ENCODE measurements at places on chromosomes 11 and 22. TPM values are rescaled to one million over a fixed set of nuclear protein-coding genes. Genes with fewer than 3 reads are reported as not detected.

- DNase-seq, result no peak
These were observed 30.5 kb downstream of the CHKA start for GRCh38 chr11:68090706-68091105.

- no peak for DNase-seq
These were observed 576.3 kb downstream of the BRD1 start for GRCh38 chr22:49251371-49251770.

DNA sequence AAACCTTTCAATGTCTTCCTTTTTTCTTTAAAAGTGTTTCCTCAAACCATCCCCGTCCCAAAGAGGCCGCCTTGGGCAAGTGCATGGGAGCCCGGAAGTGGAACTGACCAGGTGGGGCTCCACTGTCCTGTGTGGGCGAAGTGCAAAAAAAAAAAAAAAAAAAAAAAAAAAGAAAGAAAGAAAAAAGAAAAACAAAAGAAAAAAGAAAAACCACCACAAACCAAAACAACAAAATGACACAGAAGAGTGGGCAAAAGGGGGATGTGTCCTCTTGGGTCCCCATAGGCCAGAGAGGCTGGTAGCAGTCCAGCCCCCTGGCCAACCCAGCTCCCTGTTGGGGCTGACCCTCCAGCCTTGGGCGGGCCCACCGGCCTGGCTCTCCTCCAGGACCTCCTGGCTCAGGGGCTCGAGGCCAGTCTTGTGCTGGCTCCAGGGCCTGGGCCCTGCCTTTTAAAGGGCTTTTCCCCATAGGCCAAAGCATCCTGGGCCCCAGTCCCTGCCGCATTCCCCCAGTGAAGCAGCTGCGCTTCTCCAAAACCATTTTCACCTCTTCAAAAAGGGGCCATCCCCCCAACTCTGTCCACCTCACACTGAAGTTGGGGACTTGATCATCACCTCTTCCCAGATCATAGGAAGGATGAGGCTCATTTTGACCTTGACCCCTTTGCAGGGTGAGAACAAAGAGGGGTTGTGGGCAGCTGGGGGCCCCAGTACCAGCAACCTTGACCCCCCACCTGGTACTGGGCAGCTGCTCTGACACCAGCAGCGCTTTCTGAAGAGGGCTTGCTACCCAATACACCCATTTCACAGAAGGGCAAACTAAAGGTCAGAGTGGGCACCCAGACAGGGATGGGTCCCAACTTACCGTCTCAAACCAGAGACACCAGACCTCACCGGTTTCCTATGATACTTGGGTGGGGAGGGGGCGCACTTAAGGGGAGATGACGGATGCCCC, 9.4 kb downstream of the CBX6 start:
- DNase-seq, result no peak

- peak; percentile 70 for DNase-seq
These were observed 14.5 kb upstream of the BID start for GRCh38 chr22:17788528-17789378.

GRCh38 chr11:131977231-131977630, 606.8 kb downstream of the NTM start:
- peak; percentile 54 for DNase-seq

- no peak for DNase-seq
These were observed 5.7 kb downstream of the TMEM184B start for GRCh38 chr22:38267086-38267485.

DNA sequence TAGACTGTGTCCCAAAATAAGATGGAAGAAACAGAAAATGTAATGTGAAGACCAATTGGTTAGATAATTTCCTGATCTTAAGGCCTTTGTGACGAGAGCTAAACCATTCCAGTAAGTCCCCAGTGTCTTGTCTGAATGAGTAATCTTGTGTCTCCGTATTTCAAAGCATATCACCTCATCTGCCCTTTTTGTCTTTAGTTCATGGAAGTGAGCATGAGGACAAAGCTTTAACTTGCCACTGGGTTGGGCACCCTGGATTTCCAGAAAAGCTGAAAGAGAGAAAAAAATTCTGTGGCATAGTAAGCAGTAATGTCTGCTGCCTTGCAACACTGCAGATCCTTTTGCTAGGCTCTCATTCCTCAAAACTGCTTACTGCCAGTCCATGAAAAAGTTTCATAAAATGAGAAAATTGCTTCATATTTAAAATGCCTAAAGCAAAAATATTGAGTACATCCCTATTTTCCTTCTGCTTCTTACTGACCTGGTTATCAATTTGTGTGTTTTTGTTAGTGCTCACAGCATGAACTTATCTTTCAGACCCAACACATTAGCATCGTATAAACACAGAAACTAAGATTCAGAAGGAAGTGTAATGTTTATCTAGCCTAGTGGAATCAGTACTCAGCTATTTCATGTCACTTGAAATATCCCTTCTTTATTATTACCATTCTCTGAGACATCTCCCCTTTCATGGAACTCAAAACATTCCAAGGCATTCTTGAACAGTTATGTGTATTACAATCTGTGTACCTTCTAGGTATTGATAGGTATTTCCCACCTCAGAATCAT, 5.3 kb downstream of the CASP12 start:
- DNase-seq, result no peak

- peak; percentile 79 for DNase-seq
These were observed 17.3 kb upstream of the EIF3D start for GRCh38 chr22:36546092-36546804.

GRCh38 chr11:93166862-93167261, 30.9 kb downstream of the SLC36A4 start:
- DNase-seq, result no peak

- no peak for DNase-seq
These were observed at the start of gene OR4D11 for GRCh38 chr11:59503276-59503675. TSS of gene OR4D11 (plus strand) at chr11:59503576. CDS start at chr11:59503576, 0 bp downstream.

GRCh38 chr11:92166335-92166734, 58.3 kb upstream of the FAT3 start:
- DNase-seq, result no peak

DNA sequence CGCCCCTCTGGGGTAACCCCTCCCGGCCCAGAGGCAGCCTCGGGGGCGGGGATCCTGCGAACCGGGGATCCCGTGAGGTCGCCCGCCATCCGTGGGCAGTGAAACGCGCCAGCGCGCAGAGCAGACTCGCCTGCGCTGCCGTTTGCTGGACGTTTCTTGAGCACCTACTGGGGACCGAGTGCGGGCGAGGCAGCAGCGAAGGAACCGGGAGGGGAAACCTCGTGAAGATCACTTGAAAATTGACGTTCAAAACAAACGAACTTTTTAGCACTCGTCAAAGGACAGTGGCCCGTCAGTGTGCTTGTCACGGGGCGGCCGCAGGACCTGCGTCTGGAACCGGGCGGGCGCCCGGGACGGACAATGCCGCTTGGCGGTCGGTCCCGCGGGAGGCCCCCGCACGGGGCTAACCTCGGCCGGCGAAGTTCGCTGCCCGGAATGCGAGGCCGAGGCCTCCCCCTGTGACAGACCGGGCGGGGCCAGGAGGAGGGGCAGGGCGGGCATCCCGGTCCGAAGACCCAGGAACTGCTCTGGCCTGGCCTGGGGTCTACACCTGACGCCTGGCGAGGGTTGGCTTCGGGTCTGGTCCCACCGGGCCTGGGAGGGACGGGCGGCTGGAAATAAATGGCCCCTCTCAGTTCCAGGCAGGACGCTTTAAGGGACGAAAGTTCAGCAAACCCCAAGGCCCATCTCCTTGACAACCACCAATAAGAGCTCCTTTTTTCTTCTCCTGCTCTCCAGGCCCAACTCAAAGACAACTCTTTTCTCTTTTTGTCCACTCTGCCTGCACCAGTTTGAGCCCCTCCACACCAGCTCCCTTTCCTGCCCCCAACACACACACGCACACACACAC, 723 bp upstream of the SCUBE1 start:
- DNase-seq, result peak; percentile 11

- no peak for DNase-seq
These were observed 146.8 kb downstream of the COMMD9 start for GRCh38 chr11:36142439-36142838.

DNA sequence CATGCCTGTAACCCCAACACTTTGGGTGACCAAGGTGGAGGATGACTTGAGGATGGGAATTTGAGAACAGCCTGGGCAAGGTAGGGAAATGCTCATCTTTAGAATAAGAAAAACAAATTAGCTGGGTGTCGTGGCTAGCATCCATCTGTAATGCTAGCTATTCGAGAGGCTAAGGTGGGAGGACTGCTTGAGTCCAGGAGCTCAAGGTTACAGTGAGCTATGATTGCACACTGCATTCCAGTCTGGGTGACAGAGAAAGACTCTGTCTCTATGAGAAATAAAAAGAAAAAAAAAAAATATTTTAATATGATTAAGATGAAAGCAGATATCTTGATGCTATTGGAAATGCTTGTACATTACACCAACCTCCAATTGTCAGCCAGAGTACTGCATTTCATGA, 28.6 kb upstream of the DDX10 start:
- no peak for DNase-seq

DNA sequence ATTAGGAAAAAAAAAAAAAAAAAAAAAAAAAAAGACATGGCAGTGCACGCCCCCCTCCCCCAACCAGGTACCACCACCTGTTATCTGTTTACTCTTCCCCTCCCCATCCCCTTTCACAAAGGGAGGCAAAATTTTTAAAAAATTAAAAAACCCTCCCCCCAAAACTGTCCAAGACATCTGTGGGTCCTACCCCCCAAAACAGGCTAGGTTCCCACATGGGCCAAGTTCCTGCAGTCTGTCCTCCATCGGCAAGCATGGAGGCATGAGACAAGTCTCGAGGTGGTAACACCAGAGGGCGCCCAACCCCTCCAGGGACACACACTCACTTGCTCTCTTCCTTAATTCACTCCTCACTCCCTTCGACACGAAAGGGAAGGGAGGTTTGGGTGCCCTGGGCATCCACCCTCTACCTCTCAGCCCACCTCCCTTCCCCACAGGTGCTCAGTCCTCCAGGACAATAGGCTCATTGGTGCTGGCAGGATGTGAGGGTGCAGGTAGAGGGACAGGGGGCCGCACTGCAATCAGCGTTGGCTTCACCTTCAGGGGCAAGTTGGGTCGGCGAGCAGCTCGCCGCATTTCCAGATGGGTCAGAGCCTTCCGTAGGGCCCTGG, 2.2 kb upstream of the TUT1 start:
- DNase-seq, result no peak

GRCh38 chr11:3775736-3776406, 21.5 kb downstream of the NUP98 start:
- no peak for DNase-seq

- no peak for DNase-seq
These were observed 27.2 kb downstream of the PPFIBP2 start for GRCh38 chr11:7540830-7541555.

- no peak for DNase-seq
These were observed 27.1 kb upstream of the APOA1 start for GRCh38 chr11:116864531-116864930.

- DNase-seq, result no peak
These were observed 712 bp upstream of the MED15 start for GRCh38 chr22:20506543-20507252.

- DNase-seq, result no peak
These were observed 15.2 kb downstream of the KCNQ1 start for GRCh38 chr11:2459796-2460531.

DNA sequence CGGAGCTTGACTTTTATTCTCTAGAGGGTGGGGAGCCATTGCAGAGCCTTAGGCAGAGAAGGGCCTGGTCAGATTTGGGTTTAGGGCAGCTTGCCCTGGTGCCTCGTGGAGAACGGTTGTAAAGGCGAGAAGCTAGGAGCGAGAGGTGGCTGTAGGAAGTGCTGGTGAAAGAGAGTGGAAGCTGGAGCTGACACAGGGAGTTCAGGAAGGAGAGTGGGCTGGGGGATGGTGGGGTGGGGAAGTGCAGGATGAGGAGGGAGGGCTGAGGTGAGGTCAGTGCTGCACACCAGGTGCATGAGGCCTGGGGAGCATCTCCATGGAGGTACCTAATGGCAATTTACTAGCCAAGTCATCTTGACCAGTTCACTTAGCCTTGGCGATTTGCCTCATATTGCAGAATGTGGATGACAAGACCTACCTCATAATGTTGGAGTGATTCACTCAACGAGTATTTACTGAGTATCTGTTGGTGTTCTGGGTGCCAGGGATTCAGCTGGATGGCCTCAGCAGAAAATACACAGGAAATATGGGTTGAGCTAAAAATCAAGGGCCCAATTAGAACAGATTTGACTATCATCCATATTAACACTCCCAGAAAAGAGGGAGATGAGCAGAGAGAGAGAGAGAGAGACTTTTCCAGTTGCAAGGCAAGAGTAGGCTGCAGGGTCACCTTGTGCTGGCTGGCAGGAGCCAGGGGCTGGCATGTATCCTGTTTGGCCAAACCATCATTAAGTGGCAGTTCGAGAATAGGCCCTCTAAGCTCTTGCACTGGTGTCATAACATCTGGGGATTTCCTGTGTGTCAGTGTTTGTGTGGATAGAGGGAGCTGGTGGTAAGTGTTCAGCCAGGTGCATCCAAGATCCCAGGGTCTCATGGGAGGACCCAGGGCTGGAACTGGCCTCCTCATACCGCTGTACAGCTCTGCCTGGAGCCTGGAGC, 44.4 kb upstream of the CLDN5 start:
- no peak for DNase-seq

GRCh38 chr22:49193901-49194465, 633.7 kb downstream of the BRD1 start:
- DNase-seq, result no peak

- peak; percentile 26 for DNase-seq
These were observed 125.3 kb downstream of the APOL5 start for GRCh38 chr22:35842954-35843353.

GRCh38 chr22:46929046-46929709, 166.7 kb downstream of the TBC1D22A start:
- no peak for DNase-seq

DNA sequence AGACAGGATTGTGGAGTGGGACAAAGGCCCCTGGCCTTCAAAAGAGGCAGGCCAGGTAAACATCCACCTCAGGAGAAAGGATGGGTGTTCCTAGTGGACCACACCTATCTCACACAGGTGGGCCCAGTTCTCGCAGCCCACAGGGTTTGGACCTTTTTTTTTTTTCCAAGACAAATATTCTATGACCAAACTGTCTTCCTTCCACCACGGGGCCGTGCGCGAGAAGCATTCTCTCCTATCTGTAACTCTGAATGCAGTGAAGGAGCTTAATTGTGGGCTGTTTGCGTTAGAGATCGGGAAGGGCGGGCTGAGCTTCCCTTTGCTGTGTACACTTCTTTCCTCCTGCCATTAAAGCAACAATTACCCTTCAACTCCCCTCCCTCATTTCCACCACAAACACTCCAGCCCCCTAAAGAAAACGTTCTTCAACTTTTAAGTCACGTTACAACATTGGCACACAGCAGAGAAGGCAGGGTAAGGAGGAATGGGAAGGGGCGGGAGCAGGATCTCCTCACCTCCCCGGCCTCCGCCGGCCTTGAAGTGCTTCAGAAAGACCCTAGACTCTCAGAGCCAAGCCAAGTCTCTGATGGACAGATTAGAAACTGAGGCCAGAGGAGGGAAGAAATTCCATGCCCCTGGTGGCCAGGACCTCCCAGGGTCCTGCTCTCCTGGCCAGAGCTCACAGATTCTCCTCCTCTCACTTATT, 238.4 kb downstream of the BUD13 start:
- no peak for DNase-seq

GRCh38 chr22:34808618-34809017, 257.3 kb upstream of the ISX start:
- no peak for DNase-seq

NTM gene
- total RNA-seq, result 191 TPM

PTPN5 gene
- 26.1 TPM for total RNA-seq

MPPED2 gene
- 50.4 TPM for total RNA-seq

CRYBB3 gene
- not detected for total RNA-seq

ZNF280B gene
- 4.8 TPM for total RNA-seq

PDXP gene
- total RNA-seq, result 34.0 TPM

SPDYC gene
- total RNA-seq, result not detected

COPB1 gene
- 116 TPM for total RNA-seq

MCAT gene
- 16.9 TPM for total RNA-seq

SLC22A6 gene
- total RNA-seq, result 7.2 TPM

SMTN gene
- total RNA-seq, result 17.1 TPM
